ENCODE measurements at places on chromosomes 1 and 21.
A peak's percentile ranks its signal among the peaks of the same experiment; 100 is the strongest.

GRCh38 chr1:175319112-175319911, 126.7 kb upstream of the KIAA0040 start:
- peak; percentile 18 for DNase-seq

DNA sequence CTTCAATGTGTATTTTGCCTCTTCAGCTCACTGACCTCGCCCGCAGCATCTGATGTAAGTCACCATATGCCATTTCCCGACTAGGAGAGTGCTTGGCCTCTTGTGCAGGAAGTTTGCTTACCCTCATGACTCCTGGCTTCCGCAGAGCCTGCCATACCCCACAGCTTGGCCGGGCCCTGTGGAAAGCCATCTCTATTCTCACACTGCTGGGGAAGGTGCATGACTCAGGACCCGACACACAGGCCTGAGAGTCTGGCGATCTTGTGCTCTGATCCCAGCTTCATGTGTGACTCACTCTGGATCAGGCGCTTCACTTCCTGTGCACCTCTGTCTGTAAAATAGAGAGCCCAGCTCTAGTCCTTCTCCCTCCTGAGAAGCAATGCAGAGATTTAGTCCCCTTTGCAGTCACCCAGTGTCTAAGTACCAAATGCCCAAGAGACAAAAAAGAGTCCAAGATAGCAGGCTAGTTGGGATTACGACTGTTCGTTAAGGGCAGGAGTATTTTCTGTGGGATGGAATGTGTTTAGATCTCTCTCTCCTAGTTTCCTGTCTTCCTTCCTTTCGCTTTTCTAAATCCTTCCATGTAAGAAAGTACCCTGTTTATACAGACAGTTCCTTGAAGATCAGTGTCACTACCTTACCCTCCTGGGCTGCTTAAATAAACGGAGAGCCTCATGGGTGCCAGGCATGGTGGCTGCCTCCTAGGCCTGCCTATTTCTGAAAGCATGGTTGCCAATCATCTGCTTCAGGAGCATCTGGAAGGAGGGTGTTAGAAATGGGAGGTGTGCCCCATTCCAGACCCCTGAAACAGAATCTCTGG, 62.8 kb upstream of the KIF26B start:
- DNase-seq, result no peak

DNA sequence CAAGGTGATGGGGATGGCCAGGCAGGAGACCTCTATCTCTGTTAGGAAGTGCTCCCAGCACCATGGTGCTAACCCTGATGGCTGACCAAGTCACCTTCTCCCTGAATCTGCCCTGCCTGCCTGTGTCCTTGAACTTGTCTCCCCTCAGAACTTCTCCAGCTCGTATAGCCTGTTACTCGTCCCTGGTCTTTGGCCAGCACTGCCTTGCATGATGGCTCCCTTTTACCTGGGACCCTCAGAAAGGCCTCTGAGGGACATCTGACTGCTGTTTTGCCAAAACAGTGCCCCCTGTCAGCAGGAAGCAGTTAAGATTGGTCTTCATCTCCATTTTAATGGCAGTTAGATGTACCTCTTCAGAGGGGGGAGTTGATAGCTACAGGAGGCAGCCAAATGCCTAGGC, 148.3 kb downstream of the RHOU start:
- DNase-seq, result no peak

DNA sequence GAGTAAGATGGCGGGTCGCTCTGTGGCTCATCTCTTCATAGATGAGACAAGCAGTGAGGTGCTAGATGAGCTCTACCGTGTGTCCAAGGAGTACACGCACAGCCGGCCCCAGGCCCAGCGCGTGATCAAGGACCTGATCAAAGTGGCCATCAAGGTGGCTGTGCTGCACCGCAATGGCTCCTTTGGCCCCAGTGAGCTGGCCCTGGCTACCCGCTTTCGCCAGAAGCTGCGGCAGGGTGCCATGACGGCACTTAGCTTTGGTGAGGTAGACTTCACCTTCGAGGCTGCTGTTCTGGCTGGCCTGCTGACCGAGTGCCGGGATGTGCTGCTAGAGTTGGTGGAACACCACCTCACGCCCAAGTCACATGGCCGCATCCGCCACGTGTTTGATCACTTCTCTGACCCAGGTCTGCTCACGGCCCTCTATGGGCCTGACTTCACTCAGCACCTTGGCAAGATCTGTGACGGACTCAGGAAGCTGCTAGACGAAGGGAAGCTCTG, 2.4 kb downstream of the TNFAIP8L2 start:
- no peak for DNase-seq

GRCh38 chr1:33466159-33466558, 6.3 kb upstream of the ZSCAN20 start:
- DNase-seq, result no peak

GRCh38 chr1:63612971-63613370, 19.8 kb downstream of the PGM1 start:
- DNase-seq, result no peak

DNA sequence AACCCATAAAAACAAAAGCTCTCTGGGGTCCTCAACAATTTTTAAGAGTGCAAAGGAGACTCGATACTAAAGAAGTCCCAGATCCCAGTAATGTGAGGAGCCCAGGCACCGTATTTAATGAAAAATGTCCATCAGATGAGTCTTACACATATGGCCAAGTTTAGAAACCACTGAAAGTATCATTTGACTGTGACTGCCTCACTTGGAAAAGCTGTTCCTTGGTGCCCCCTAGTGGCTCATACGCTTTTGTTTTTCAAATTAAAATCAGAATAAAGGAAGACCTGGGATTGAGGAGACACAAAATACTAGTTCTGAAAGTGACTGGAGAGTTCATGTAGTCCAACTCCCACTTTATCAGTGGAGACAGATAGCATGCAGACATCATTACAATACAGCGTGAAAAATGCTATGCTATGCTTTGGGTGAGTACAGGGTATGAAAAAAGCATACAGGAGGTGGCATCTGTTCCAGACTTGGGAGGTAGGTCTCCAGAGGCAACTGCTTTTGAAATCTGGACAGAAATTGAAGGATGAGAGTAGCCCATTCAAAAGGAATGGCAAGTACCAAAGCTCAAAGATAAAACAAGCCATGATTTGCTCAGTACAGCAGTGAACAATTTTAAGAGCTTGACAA, 33.8 kb downstream of the GDAP2 start:
- DNase-seq, result no peak

GRCh38 chr1:225999912-226000337, 782 bp upstream of the SDE2 start:
- DNase-seq, result no peak

DNA sequence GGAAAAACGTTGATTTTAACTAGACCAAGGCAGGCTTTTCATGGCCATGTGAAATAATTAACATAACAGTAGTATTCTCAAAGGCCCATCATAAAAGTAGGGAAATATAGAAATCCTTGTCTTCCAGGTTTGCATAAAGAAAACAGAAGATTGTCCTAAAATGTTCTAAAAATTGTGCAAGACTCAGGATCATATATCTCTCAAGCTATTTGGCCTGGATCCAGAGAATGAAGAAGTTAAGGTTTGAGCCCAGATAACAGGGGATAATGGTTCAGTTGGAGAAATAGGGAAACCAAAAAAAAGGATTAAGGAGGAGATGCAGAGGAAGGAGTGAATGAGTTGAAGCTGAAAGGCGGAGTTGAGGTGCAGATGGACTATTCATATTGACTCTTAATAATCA, 555.5 kb upstream of the NR5A2 start:
- no peak for DNase-seq

- DNase-seq, result no peak
Measured at GRCh38 chr1:171345536-171345935, 31.6 kb downstream of the FMO4 start.

DNA sequence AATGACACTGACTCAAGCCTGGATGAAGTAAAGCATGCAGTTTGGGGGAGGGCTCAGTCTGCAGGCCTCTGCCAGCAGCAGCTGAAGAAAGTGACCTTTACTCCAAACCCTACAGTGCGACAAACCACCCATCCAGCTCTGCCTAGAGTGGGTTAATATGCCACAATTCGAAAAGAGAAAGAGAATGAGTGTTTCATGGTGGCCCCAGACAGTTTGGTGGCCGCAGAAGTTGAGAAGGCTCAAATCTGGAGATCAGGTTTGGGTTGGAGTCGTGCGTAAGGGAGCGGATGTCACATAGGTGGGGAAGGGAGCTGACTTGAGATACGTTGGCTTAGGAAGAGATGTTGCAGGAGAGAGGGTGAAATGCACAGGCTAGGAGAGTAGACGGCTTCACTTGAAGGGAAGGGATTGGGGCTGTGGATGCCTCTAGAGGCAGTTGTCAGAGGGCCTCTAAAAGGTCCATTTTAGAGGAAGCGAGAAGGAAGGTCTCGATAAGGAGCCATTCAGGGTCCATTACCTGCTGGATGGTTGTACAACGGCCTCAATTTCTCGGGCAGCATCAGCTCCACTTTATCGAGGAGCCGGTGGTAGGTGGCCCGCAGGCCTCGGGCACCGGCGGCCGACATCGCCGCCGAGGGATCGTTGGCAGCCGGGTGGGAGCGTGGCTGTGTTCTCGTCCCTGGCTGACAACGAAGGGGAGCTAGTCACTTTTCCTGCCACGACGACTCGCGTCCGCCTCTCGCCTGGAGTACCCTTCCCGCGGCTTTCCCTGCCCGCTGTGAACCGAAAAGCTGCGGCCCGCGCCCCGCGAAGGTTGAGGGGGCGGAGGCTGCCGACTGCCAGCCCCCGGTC, 1.0 kb upstream of the DCAF6 start:
- DNase-seq, result peak; percentile 47

- DNase-seq, result no peak
Measured at GRCh38 chr1:117821382-117821755, 108.1 kb downstream of the GDAP2 start.

DNA sequence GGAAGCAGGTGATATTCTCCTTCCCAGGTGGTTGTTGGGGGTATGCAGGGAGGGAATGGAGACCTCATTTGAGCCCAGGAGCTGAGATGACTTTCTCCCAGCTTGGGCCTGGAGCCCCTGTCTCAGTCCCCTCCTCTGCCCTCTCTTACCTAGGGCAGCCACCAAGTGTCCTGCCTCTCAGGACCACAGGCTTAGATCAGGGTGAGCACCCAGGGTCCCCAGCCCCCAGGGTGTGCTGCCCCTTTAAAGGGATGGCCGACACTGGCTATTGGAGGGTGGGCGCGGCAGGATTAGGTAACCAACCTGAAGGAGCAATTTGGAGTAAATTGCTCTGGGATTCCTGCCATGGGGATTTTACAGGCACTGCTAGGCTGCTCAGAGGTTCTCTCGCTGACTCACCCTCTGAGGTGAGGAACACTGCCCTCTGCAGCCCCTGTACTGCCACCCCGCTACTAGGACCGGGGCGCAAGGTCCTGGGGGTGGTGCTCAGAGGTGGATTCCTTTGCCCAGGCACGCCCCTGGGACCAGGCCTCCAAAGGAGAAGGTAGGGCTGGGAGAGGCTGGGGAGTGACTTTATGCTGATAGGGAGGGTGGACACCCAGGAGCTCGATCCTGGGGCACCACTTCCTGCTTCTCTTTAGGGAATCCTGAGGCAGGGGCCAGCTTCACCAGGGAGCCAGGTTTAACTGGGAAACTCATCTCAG, 1.5 kb downstream of the RPS6KA1 start:
- DNase-seq, result no peak

DNA sequence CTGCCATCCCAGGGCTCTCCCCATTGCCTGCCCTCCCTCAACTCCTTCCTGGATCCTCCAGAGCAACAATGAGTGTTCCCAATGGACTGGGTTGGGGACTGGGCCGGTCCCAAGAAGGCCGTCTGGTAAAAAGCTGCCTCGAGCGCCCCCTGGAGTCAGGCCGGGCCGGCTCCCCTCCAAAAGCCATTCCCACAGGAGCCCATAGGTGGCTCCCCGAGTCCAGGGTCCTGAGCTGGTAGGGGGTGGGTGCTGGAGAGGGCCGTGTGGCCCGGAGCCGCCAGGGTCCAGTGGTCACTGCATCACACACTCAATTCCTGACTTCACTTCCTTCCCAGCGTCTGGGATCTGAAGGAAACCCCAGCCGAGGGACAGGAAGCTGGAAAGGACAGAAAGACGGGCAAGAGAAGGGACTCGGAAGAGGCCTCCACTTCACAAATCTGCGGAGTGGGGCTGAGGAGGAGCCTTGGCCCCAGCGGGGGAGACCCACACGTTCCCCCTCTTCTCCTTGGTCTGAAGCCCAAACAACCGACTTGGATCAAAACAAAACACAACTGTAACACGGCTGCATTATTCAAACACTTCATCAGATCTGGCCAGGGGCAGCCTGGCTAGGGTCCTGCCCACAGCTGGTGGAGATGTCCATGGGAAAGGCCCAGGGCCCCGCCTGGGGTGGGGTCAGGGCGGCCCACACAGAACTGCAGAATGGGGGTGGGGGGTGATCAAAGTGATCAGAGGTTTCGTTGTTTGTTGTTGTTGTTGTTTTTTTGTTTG, 10.9 kb upstream of the ALDH4A1 start:
- peak; percentile 89 for DNase-seq

DNA sequence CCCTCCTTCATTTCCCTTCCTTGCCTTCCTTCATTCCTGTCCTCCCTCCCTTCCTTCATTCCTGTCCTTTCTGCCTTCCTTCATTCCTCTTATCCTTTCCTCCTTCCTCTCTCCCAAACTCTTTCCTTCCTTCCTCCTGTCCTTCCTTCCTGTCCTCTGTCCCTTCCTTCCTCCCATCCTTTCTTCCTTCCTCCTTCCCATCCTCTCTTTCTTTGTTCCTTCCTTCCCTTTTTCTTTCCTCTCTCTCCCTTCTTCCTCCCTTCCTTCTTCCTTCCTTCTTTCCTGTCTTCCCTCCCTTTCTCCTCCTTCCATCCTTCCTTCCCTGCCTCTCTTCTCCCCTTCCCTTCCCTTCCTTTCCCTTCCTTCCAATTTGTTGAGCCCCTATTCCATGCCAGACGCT, 15.8 kb upstream of the JUN start:
- no peak for DNase-seq

- DNase-seq, result no peak
Measured at GRCh38 chr1:212190169-212190568, 95.0 kb upstream of the PPP2R5A start.

- DNase-seq, result no peak
Measured at GRCh38 chr1:12486401-12487005, 131.5 kb downstream of the DHRS3 start.
